ENCODE measurements at places on chromosomes 7 and 10. TPM values are rescaled to one million over a fixed set of nuclear protein-coding genes. Genes with fewer than 3 reads are reported as not detected.

Gene SEMA3A
- 52.1 TPM for total RNA-seq

Gene PSPH
- 47.9 TPM for total RNA-seq

Gene EPO
- not detected for total RNA-seq

Gene CDK14
- 35.8 TPM for total RNA-seq

Gene CDHR1
- total RNA-seq: under 0.01 TPM

Gene AGR2
- total RNA-seq: not detected

Gene CH25H
- total RNA-seq: 0.20 TPM

Gene CLEC5A
- total RNA-seq: not detected

Gene LRRD1
- 0.07 TPM for total RNA-seq

Gene CLRN3
- total RNA-seq: not detected
